Activated naive CD4-positive, alpha-beta T cell treated with anti-CD3 and anti-CD28 coated beads, Interleukin-2, amount 50 U/mL, for 16 hours (primary cell): ENCODE measurements at places on chromosomes 6 and 20.

DNA sequence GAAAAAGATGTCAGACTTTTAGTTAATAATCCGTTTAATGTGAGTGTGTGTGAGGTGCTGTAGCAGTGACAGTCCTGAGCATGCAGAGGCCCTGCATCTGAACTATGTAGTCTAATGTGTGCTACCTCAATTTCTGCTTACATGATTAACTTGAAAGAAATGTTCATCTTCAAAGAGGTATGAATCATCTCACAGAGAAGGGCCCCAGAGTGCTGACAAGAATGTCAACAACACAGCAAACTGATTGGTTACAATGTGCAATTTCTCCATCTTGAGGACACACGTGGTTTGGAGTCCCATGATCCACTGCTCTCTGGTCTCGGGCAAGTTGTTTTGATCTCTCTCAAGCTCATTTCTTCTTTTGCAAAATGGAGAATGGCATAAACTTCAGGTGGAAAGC lies 61.7 kb upstream of the EMILIN3 start:
- peak; percentile 24 for DNase-seq

GRCh38 chr6:145086197-145086596 lies 649.1 kb downstream of the EPM2A start:
- no peak for DNase-seq

DNA sequence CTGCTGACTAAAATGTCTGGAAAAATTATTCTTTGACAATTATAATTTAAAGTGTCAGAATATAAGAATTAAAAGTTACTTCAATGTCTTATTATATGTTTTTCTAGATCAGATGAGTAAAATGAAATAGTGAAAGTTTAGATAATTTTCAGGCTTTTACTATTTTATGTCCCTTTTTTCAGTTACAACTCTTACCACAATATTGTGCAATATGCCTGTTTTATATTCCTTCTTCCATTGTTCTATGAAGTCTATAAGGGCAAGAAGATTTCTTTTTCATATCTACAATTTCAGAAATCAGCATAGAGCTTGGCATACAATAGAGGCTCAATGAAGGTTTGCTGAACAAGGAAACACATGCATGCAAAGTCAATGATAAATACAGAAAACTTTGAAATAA lies 401.2 kb upstream of the HTR1E start:
- DNase-seq: no peak

DNA sequence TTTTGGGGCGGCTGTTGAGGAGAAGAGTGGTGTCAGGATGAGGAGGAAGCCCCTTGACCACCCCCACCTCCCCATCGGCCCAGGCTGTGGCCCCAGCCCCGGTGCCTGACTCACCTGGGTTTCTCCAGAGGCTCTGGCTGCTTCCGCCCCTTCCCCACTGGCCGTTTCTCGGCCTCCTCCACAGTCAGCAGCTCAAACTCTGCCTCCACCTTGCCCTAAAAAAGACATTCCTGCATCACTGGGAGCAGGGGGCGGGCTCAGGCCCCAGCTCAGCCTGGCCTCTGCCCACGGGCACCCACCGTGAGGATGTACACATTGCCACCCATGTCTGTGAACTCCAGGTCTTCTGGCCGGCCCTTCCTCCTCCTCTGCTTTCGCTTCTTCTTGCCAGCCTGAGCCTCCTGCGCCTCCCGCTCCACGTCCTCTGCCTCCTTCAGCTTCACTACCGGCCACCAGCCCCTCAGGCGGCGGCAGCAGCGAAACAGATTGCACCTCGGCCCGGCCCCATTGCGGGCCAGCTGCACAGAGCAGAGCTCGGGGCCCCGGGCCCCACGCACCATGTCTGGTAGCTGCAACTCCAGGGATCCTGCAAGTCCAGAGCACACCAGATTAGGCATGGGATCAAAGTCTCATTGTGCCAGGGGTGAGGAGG lies 17.3 kb downstream of the ERGIC3 start:
- DNase-seq: no peak

DNA sequence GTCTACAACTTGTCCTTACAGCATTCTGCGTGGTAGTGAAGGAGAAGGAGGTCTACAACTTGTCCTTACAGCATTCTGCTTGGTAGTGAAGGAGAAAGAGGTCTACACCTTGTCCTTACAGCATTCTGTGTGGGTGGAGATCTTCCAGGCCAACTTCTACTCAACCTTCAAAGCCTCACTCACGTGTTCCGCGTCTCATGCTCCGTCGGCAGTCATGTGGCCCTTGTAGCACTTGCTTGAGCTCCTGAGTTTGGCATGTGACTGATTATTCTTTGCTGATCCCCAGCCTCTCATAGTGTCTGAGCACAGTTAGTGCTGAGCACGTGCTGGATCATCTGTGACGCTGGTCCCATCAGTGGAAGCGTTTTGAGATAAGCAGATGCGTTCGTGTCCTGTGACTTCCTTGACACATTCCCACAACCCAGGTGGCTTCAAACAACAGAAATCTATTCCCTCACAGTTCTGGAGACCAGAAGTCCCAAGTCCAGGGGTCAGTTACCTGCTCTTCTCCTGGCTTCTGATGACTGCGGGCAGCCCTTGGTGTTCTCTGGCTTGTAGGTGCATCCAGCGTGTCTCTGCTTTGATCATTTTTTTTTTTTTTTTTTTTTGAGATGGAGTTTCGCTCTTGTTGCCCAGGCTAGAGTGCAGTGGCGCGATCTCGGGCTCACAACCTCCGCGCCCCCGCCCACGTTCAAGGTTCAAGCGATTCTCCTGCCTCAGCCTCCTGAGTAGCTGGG lies 2.6 kb downstream of the SS18L1 start:
- DNase-seq: no peak

DNA sequence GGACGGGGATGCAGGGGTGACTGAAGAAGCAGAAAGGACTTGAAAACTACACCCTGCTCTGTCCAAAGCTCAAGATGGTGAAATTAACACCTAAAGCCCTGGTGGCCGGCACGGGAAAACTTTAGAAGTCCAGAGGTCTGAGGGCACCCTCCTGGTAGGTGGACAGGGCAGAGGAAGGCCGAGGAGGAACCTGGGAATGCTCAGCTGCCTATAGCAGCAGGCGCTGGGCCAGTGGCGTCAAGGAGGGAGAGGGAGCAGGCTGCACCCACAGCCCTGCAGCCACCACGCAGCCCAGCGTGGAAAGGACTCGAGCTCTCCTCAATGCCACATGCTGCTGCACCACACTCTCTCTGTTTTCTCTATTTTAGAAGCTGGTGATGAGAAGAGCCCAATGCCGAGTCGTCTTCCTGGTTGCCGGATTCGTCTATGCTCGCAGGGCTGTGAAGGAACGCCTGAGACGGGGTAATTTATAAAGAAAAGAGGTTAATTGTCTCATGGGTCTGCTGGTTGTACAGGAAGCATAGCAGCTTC lies 248.3 kb upstream of the AFDN start:
- DNase-seq: no peak

- DNase-seq: no peak
Observed at GRCh38 chr6:5442916-5443315, 181.6 kb downstream of the FARS2 start.

DNA sequence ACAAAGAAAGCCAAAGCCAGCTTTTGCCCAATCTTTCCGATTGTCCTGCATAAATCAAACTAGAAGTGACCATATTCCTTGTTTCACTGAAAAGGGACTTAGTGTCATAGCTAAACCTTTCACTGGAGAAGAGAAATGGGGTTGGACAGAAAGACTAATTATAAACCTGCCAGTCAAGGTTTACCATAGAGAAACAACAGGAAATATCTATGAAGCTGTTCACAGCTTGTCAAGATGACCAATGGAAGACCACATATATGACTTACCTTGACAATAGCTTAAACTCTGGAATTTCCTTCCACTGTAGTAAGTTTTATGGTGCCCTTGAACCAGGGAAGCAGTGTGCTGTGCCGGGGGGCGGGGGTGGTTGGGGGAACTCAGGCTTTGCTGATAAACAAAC lies 107.7 kb upstream of the PHACTR1 start:
- no peak for DNase-seq

GRCh38 chr6:87575423-87575822 lies 14.4 kb downstream of the RARS2 start:
- DNase-seq: no peak

DNA sequence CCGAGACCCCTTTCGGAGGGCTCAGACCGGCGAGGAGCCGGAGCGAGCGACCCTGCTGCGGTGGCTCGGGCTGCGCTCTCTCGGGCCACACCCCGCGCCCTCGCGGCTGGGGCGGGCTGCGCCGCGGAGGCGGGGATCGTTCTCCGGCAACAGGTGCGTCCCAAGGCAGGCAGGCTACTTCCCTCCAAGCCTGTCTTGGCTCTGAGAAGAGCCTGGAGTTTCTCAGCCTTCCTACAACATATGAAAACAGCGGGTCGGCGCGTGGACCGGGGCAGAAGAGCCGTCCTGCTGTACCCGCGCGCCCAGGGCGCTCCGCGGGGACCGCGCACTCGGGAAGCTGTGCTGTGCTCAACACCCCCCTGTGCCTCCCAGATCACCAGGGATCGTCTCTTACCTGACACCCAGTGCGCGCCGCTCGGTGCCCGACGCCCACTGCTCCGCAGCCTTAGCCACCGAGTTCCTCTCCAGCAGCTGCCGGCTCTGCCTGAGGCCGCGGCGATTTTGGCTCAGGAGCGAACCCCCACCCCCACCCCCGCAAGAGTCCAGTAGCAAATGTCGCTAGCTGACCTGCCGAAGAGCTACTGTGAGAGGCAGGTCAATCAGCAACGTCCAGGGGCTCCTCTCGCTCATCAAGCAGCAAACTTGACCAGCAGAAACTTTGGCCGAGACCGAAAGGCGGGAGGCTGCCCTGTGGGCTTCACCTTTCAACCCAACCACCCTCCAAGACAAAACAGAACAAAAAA lies 3.7 kb upstream of the OLIG3 start:
- DNase-seq: peak; percentile 21

DNA sequence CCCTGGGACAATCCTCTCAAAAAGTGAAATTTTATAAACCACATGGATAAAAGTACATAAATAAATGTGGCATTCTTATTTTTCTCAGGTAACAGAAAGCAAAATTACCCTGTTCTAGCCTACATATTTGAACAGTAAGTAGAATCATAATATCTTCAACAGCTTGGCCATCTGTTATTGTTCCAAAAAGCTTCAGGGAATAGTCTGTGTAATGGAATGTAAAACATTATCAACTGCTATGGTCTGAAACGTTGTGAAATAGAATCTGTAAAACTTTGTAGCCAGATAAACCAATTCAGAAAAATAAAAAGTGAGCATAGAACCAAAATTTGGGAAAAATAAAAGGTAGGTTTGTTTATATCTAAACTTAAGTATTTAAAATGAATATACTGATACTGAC lies 114.7 kb downstream of the THEMIS start:
- no peak for DNase-seq

GRCh38 chr6:81750681-81751387 lies 1.6 kb downstream of the TENT5A start:
- no peak for DNase-seq

- no peak for DNase-seq
Observed at GRCh38 chr6:158808941-158809678, 10.1 kb downstream of the EZR start.

DNA sequence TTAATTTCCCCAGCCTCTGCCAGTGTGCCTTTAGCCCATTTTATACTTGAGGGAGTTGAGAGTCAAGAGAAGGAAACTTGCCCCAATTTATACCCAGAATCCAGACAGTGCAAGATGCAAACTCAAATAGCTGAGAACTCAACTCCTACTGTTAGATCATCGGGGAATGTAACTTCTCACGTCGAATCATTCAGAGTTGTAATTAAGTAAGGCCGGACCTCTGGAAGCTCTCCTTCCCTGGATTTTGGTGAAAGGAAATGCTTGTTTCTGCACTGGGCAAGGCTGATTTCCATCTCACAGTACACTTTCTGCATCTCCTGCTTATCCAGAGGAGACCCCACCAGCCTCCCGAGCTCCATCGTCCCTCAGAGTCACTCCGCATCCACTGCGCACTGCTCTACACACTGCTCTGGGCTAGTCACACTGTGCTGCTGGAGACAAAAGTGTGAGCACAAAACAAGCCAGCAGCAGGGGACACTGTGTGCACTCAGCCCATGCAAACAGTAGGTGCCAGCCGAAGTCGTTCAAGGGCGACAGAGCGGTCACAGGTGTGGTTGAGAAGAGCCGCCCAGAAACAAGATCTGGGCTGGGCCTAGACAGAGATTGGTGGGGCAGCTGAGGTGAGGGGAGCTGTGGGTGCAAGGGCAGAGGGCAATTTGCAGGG lies 150.4 kb upstream of the QKI start:
- DNase-seq: no peak

GRCh38 chr6:121711472-121711871 lies 276.0 kb downstream of the GJA1 start:
- no peak for DNase-seq

GRCh38 chr6:44034391-44034861 lies 92.8 kb downstream of the MRPL14 start:
- DNase-seq: no peak
